ENCODE measurements at places on chromosomes 11 and 22.
A peak's percentile ranks its signal among the peaks of the same experiment; 100 is the strongest.

- DNase-seq, result no peak
Measured at GRCh38 chr22:45552017-45552411, 49.3 kb downstream of the FBLN1 start.

DNA sequence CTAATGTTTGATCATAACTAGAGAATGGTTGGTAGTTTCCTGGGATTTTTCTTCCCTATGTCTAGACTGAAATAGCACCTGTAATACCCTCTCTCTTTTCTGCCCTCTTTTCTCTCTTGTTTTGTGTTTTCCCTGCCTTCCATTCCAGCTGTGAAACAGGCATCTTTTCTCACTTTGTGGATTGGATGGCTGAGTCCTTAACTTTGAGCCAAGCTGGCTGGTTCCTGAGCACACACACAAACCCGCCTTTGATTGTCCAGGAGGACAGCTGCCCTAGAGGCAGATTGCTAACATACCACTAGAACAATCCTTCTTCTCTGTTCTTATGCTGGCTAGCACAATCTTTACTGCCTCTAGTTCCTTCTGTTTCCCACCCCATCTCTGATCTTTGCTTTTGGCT lies 17.7 kb downstream of the CTNND1 start:
- peak; percentile 61 for DNase-seq

DNA sequence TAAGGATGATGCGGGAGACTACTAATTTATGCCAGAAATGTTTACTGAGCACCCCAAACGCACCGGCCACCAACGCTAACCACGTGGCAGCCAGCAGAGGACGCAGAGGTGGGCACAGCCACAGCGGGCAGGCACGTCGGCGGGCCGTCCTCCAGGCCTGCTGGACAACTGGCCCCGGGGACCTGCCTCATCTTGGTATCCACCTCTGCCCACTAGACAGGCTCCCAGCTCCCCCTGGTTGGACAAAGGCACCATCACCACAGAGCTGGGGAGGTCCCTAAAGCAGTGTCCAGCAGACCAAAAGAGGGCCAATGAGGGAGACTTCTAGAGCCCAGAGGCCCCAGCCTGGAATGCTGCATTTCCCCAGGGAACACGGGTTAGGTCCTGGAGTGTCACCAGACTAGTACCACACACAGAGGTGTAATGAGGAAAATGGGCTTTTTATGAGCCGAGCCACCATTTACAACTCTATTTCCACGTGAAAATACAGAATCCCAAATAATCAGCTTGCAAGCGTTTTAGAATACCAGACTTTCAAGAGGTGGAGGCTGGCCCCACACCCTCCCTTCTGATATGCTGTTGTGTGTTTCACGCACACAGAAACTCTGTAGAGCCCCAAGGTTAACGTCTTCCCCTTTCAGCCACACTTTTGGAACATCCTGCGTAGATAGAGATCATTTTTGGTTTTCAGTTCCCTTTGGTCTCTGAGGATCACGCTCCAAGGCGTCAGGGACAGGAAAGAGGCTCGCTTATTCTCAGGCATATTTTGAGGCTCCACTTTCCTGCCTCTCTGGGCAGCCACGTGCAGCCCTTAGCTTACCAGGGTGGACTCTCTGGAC lies 23.7 kb upstream of the BID start:
- no peak for DNase-seq

DNA sequence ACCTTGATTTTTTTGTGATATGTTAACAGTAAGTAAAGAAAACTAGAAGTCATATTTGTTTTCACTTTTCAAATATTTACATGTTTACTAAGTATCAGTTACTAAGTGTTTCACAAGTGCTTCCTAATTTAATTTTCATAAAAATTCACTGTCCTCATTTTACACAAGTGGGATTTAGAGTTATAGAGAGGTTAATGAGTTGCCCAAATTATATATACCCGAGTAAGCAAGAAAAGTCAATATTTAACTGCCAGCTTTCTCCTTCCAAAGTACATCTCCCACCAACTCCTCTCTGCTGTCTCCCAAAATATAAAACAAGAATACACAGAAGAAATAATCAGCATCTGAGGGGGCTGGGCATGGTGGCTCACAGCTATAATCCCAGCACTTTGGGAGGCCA lies 896.7 kb upstream of the ANO3 start:
- no peak for DNase-seq

GRCh38 chr11:60872961-60873524 lies 5.7 kb downstream of the ZP1 start:
- no peak for DNase-seq

Data from PC-9 (cell line).